Bone marrow (tissue), 2 donors: ENCODE measurements at places on chromosomes 4 and X.
A peak's percentile ranks its signal among the peaks of the same experiment; 100 is the strongest.

- no peak for DNase-seq
Observed at GRCh38 chr4:165368114-165368513, 10.7 kb upstream of the CPE start.

- no peak for DNase-seq
Observed at GRCh38 chr4:76892601-76893000, 5.3 kb downstream of the SOWAHB start.

DNA sequence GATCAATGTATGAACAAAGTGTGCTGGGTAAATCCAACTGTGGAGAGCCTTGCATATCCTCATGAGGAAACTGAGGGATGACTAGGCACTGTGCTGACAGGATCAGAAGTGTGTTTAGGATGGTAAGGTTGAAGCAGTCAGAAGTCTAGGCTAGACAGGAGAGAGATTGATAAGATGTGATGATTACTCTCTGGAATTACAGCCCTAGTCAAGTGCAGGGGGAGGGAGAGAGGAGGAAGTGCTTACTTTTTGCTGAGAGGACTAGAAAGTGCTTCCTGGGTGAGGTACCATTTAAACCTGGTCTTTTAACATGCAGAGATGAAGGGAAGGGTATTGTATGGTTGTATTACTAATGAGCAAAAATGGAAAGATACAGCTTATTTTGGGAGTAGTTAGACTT, 23.7 kb downstream of the FHIP1A start:
- no peak for DNase-seq

DNA sequence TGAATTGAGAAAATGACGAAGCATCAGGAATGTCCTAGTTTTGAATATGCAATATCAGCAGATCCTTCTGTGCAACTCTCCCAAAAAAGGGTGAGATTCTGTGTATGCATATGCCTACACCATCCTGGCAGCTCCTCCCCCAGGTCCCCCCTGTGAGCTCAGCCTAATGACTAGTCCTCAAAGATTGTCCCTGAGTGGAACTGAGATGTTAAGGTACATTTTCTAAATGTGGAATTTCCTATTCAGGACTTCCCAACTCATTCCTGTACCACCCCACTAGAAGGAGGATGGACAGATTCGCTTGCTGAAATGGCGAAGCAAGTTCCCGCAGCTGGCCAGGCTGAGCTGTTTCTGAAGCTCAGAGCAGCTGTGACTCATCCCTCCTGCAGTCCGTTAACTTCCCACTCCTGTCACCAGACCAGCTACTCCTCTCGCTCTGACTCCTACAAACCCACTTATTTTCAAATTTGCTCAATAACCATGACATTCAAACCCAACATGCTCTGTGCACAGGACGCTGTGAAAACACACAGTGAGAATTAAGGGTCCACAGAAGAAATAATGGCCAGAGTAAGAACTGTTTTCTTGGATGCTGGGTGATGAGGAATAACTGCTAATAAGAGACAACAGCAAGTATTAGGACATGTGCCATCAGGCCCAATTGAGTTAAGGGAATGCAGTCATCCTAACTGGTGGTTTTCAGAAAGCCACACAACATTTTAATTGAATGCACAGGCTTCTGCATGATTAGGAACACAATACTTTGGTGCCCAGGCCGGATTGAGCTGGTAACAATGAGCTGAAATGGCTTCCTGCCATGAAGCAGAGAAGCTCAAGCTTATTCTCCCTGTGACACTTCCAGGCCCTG, 40.0 kb upstream of the IRF2 start:
- peak; percentile 17 for DNase-seq

GRCh38 chr4:94244087-94244828, 36.6 kb downstream of the SMARCAD1 start:
- DNase-seq = no peak

DNA sequence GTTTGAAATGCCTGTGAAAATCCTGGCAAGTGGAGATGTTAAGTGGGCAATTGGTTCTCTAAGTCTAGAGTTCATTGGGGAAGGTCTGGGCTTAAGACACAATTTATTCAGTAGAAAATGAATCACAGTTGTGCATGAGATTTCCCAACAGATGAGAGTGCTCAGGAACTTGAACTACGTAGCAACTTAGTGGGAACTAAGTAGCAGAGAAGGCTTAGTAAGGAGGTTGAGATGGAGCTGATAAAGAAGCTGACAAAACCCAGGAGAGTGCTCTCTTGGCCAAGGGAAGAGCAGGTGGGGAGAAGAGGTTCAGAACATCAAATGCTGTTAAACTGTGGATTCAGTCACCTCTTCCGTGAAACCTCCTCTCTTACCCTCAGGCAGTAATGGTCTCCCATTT, 33.0 kb downstream of the AFF1 start:
- DNase-seq = no peak

DNA sequence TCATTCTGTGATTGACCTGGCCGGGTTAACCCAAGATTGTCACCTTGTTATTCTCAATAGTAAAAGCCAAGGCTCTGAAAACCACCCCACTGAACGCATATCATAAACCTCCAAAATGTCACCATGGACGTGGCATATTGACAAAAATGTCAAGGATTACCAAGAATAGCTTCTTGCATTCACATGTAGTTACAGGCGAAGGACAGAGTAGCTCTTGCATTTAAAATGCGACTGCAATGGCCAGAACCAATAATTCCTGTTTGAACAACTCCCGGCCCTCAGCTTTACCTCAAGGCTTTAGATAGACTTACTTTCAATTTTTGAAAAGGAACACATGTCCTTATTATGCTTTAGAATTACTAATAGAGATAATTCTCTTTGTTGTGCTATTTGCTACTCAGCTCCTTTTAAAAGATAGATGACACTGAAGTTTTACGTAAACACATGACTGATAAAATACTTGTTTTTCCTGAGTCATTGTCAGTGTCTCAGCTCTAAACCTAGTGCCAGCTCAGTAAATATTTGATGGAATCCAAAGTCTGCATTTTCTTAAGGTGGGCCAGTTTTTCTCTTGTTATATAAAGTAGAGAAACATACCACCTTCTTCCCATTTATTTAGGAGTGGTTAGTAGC, 66.3 kb downstream of the CLDN34 start:
- DNase-seq = no peak

DNA sequence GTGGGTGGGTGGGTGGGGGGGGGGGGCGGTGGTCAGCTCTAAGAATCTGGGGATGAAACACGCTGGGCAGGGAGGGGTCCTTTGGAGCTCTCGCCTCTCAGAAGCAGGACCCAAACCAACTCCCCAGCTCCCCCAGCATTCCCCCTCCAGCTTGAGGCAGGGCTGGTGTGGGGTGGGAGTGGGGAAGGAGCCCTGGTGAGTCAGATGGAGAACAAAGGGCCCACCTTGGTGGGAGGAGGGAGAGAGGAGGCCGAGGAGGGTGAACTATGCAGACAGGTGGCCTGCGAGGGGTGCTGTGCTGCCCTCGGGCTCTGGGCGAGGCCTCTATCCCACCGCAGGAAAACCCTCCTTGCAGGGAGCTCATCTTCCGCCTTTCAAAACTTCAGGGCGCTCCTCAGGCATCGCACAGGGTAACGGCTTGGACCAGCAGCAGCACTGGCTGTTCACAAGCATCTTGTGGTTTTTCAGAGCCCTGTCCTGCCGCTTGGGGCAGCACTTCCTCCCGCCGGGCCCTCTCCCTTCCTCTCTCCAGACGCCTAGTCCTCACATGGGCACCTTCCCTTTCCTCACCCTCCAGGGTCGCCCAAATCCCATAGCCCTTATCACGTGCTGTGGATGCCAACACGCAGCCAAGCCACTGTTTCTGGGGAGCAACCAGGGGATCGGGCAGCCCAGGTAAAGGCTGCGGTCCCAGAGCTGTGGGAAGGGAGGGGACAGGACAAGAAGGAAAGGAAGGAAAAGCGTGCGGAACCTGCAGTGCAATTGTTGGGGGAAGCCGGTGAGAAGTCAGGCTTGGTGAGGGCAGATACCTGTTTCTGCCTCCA, 34.0 kb upstream of the GRPEL1 start:
- peak; percentile 25 for DNase-seq

GRCh38 chr4:81350040-81350439, 121.7 kb downstream of the RASGEF1B start:
- no peak for DNase-seq

- DNase-seq = peak; percentile 70
Observed at GRCh38 chr4:87985097-87985886, 9.8 kb downstream of the SPP1 start.

- no peak for DNase-seq
Observed at GRCh38 chr4:139736661-139737060, 71.0 kb downstream of the MGST2 start.

- no peak for DNase-seq
Observed at GRCh38 chr4:143127621-143128020, 57.1 kb upstream of the USP38 start.

DNA sequence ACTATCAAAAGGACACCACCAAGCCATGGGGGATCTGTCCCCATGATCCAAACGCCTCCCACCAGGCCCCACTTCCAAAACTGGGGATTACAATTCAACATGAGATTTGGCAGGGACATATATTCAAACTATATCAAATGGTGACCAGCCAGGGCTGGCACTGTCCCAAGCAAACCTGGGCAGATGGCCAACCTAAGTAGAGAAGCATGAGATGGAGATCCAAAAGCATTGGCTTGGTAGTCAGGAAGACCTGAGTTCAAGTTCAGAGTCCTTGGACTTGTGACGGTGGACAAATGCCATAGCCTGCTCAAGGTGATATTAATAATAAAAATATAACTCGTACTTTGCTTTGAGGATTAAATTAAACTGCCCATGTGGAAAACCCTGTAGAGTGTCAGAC, 79.2 kb upstream of the HS3ST1 start:
- DNase-seq = no peak

GRCh38 chr4:141503260-141503659, 133.1 kb upstream of the IL15 start:
- no peak for DNase-seq

GRCh38 chrX:50967736-50968135, 57.2 kb downstream of the BMP15 start:
- no peak for DNase-seq

- DNase-seq = no peak
Observed at GRCh38 chr4:156501962-156502361, 469.6 kb downstream of the PDGFC start.

- DNase-seq = no peak
Observed at GRCh38 chr4:158870626-158871334, 102.0 kb downstream of the FNIP2 start.
